ENCODE measurements at places on chromosomes 1 and 21. TPM values are rescaled to one million over a fixed set of nuclear protein-coding genes. Genes with fewer than 3 reads are reported as not detected.

DNA sequence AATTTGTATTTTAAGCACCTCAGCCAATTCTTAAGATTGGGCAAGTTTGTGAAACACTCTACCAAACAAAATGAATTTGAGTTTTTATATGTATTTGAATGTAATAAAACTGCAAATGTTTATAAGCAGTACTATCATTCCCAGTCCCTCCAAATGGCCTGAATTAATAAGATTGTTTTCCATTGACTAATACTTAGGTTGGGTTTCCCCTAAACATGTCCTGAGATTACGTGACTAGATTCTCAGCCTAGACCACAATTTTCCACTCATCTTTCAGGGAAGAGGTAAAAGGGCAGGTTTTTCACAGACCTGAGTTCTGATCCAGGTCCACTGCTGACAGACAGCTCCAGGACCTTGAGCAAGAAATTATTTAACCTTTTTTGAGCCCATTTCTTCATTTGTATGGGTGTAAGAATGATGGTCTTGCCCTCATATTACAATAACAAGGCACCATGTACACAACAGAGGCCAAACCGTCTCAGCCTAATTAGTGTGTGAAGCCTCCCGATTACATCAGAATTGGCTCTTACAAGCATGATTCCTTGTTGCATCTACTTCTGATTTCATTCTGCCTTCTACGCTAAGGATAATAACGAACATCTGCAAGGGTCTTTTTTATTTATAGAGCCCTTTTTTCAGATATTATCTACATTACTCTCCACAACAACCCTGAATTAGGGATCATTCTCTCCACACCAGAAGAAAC lies 51.2 kb downstream of the BEND5 start:
- no peak for DNase-seq

- DNase-seq, result no peak
Observed at GRCh38 chr1:1232208-1232795, at the start of gene B3GALT6. B3GALT6 (plus strand) TSS chr1:1232237; CDS start chr1:1232279, 42 bp downstream.

DNA sequence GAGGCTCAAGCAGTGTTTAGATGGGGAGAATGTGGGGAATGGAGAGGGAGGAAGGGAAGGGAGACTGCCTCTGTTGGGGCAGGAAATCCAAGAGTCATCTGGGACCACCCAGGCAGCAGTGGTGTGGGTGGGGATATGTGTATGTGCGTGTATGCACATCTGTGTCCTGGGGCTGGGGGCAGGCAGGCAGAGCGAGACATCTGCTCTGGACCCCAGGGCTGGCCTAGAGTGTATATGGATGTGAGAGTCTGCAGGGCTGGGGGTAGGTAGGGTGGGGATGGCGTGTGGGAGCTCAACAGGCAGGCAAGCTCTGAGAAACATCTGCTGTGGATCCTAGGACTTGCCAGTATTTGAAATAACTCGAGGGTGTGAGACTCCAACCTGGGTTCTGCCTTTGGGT lies 3.5 kb downstream of the PTCH2 start:
- no peak for DNase-seq

DNA sequence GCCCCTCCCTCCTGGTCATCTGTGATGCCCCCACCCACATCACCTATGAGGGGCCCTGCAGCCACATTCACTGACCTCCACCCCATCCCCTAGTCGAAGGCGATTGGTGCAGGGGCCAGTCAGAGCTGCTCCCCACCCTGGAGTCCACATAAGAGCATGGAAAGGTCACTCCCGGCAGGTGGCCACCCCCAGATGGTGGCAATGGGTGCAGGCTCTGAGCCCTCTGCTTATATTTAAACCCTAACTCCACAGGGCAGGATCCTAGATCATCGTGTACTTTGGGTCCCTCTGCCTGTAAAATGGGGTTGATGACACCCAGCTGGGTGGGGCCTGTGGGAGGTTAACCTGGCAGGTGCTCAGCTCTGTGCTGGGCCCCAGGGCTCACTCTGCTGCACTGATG lies 186.8 kb upstream of the C1orf174 start:
- no peak for DNase-seq

Gene SON
- total RNA-seq, result 256 TPM

Gene MIER1
- 42.9 TPM for total RNA-seq

Gene DDR2
- 168 TPM for total RNA-seq

Gene CCDC27
- not detected for total RNA-seq

Gene HHAT
- total RNA-seq, result 0.83 TPM
